ENCODE measurements at places on chromosomes 2 and 18.

- DNase-seq = no peak
These were observed 41.4 kb downstream of the WDR33 start for GRCh38 chr2:127769587-127769986.

DNA sequence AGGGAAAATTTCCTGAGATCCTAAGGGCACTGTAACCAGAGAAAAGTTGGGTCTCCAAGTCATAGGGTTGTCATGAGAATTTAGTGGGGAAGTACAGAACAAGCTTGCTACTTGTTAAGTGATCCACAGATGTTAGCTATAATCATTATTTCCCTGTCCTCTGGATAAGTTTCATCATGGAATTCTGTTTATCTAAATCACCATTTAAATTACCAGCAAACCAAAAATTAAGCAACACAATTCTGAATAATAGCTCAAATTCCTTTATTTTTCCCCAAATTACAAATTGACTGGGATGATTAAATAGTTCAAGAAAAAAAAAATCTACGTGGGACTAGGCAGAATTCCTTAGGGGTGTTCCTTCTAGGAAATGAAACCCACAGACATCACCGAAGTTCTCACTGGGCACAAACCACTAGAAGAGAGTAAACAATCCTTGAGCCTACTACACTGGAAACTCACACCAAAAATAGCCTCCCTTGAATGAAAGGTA lies 159.5 kb downstream of the COL6A3 start:
- no peak for DNase-seq

DNA sequence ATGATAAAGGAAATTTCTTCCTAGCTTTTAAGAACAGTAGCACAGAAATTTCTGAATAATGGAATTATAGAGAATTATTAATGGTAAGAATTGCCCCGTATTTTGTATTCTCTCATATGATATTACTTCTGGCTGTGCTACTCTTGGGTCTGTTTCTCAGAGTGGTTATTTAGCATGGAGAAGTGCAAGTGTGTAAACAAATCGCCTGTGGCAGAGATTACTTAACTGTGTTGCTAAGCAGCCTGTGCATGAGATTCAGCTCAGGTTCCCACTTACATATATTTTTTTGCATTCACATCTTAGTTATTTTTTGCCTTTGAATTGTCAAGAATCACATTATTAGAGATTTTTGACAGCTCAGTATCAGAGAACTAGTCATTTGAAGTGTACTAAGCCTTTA lies 80.1 kb upstream of the NFATC1 start:
- no peak for DNase-seq

- DNase-seq = no peak
These were observed 622 bp downstream of the RAB12 start for GRCh38 chr18:8609659-8610458.

GRCh38 chr2:229888031-229888430 lies 33.8 kb downstream of the TRIP12 start:
- no peak for DNase-seq

All from activated CD4-positive, alpha-beta T cell treated with anti-CD3 and anti-CD28 coated beads, Interleukin-2, Interleukin-4, amounts not matched to agents 100 ng/mL and 50 ng/mL, durations not matched to agents 16 hours and 8 hours (primary cell).